ENCODE measurements at places on chromosomes 13 and 19.
A peak's percentile ranks its signal among the peaks of the same experiment; 100 is the strongest.

DNA sequence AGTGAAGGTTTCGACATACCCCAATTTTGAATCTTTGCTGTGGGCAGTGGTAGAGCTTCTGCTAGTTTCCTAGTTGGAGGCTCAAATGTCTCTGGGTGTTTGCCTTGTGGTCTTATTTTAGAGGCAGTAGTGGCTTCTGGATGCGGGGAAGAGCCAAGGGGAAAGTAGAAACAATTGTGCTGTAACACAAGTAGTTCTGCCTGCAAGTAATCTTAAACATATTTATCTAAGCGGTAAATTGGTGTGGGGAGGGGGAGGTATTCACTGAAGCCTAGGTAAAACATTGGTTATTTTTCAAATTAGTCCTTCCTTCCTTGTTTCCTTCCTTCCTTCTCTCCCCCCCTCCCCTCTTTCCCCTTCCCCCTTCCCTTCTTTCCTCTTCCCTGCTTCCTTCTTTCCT is at the start of gene PCDH20:
TSS of gene PCDH20 (minus strand) at position 101 of the 400 bp plus-strand sequence. CDS start 691 bp downstream, outside the sequence.
- DNase-seq, result no peak

- DNase-seq, result no peak
Observed at GRCh38 chr19:16456652-16457194, 15.0 kb downstream of the EPS15L1 start.

GRCh38 chr19:16442386-16443276 is 29.1 kb downstream of the EPS15L1 start:
- DNase-seq, result no peak

DNA sequence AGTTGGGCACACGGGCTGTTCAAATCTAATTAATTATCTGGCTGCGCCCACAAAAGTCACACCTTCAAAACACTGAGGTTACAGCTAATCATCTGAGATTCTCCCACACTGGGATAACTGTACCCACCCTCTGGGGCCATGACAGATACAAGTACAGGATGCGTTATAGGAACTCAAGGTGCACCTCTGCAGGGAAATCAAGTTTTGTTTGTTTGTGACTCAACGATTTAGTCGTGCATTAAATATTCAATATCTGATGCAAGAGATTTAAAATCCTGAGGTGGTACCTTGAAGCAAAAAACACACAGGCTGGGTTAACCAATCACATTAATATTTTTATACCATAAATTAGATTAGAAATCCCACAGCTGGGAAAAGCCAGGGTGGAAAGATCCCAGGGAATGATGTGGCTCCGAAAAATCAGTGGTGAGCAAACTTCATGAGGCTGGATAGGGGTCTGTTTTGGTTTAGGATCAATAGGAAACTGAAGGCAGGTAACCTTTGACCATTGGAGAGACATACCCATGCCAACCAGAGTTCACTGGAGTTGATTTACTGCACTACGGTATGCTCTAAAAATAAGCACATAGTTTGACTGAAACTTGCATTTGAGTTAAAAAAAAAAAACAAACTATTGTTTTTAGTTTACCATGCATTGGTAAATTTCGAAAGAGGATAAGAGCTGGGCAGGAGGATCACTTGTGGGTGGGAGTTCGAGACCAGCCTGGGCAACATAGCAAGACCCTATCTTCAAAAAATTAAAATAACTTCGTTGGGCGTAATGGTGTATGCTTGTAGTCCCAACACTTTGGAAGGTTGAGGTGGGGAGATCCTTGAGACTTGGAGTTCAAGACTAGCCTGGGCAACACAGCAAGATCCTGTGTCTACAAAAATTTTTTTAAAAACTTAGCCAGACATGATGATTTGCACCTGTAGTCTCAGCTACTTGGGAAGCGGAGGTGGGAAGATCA is 23.9 kb upstream of the CEBPG start:
- DNase-seq, result no peak

DNA sequence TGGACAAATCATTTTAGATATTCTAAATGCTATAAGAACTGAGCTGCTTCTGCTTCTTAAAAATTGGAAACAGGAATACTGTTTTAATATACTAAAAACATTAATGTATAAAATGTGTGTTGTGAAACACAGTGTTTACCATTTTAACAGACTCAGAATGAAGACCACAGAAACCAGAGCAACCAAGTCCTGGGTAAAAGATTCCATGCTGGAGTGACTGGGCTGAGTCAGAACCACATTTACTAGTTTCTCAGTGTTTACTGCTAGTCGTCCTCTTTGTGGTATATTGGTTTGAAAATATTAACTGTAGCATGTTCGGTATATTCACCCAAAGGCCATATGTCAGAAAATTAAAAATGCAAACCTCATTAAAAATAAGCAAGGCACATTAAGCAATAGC is 31.9 kb downstream of the ANKRD10 start:
- DNase-seq, result no peak

DNA sequence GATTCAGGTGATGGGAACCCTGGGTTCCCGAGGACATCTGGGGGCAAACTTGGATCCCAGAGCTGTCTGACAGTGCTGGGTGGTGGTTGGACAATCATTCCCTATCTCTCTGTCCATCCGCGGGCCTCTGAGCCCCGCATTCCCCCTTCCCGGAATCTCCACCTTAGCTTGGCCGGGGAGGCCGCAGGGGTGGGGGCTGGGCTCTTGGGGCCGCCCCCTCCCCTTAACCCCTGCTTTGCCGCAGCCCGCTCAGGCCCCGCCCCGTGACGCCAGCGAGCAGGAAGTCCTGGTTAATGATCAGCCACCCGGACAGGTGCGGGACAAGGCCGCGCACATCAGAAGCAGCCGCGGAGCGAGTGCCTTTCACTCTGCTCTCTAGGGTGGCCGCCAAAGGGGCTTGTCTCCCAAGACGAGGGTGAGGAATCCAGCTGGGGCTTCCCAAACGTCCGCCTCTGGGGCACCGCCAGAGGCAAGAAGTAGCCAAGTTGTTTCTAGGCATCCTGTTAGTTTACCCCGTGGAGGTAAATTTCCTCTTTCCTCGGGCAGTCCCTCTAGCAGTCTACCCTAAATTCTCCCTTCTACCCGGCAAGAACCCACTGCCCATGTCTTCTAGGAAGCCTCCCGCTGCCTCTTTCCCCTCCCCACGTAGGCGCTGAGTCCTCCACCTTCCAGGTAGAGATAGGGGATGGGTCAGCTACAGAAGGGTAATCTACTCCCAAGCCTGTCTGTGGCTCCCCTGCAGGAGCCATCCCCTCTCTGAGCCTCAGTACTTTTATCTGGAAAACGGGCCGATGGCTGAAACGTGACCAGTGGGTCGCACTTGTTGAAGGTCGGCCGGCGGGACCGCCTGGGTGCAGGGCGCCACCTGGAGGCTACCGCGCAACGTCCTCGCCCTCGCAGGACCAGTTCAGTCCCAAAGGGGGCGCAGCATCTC is 3.0 kb downstream of the IRF2BP1 start:
- peak; percentile 82 for DNase-seq

- no peak for DNase-seq
Observed at GRCh38 chr13:50676602-50677001, 166.9 kb downstream of the DLEU7 start.

DNA sequence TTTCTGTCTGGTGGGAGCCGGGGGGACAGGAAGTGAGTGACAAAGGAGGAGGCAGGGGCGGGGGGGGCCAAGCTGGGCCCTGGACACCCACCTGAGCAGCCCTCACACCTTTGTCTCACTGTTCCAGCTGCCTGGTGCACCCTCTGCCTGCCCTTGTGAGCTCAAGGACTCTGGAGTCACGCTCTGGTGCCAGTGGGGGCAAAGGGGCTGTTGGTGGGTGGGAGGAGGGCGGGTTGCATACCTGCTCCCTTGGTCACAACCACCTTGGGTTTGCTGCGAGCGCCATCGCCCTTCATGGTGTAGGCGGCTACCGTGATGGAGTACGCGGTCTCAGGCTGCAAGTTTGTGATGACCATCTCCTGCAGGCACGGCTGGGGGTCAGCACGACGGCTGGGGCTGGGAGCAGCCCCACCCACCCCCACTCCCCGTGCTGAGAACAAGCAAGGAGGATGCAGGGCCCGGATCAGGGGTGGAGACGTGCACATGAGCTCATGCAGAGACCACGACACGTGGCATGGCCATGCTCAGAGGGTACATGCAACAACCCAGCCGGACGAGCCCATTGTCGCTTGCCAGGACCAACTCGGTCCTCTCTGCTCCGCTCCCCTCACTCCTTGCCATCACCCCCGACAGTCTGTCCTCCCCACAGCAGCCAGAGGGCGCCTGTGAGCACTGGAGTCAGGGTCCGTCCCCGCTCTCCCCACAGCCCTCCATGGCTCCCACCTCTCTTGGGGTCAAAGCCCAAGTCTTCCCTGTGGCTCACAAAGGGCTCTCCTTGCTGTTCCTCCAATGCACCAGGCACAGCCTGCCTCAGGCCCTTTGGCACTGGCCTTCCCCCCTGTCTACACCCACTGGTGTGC is 114.9 kb downstream of the PTPRS start:
- DNase-seq, result no peak

- no peak for DNase-seq
Observed at GRCh38 chr13:40514802-40515201, 151.6 kb downstream of the FOXO1 start.

GRCh38 chr19:47663435-47663910 is 49.7 kb upstream of the EHD2 start:
- DNase-seq, result no peak

- DNase-seq, result peak; percentile 18
Observed at GRCh38 chr13:98447881-98448641, 128.8 kb downstream of the STK24 start.

DNA sequence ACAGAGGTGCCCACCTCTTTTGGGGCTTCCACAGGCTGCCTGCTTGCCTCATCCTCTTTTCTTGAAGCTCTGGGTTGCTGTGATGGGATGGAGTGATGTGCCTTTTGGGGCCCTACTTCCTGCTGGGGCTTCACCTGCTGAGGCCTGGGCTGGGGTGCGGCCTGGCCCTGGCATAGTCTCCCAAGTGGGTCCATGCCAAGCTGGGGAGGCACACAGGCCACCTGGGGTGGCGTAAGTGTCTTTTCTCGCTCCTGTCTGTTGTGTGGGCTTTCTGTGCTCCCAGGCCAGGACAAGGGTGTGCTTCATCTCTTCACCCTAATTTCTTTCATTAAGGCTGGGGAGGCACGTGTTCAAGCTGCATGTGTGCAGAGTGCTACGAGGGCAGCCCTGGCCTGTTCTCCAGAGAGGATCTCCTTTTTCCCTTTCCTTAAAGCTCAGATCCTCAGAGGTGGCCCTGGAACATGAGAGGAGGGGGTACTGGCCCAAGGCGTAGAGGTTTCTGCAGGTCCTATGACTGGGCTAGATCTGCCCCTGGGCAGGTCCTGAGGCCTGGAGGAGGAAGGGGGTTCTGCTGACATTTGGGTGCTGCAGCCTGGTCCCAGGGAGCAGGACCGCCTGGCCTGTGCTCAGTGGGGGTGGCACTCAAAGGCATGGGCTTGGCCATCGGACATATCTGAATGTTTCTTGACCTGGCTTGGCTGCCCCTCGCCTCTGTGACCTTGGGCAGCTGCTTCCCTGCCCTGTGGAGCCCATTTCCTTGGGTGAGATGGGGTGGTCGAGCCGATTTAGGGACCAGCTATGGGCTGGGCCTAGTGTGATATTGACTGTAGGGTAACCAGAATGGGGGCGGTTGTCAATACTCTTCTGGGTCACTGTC is 23.7 kb upstream of the RNF17 start:
- DNase-seq, result no peak

DNA sequence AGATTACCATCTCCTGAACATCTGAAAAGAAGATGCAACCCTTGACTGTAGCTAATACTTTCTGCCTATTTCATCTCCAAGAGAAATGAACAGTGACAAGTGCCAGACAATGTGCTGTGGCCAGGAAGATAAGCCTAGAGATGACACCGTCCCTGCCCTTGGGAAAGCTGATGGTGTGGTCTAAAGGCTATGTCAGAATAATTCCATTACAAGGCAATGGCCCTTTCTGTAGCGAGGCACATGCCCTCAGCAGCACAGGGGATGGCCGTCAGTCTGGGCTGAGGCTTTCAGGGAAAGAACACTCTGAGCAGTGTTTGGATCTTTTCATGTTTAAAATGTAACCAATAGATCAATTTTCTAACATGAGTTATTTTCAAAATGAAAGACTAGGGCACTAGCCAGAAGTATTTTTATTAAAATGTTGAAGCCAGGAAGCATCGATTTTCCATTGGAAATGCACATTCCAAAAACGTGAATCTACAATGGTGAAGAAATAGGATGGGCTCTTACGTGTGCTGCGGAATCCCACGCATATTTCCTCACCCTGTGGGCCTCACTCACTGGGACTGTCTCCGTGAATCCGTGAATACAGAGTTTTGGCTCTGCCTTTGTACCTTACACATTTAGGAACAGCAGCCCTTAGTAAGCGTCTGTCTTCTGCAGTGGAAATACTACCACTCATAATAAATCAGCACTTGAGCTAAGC is 22.0 kb downstream of the COL4A1 start:
- DNase-seq, result no peak

DNA sequence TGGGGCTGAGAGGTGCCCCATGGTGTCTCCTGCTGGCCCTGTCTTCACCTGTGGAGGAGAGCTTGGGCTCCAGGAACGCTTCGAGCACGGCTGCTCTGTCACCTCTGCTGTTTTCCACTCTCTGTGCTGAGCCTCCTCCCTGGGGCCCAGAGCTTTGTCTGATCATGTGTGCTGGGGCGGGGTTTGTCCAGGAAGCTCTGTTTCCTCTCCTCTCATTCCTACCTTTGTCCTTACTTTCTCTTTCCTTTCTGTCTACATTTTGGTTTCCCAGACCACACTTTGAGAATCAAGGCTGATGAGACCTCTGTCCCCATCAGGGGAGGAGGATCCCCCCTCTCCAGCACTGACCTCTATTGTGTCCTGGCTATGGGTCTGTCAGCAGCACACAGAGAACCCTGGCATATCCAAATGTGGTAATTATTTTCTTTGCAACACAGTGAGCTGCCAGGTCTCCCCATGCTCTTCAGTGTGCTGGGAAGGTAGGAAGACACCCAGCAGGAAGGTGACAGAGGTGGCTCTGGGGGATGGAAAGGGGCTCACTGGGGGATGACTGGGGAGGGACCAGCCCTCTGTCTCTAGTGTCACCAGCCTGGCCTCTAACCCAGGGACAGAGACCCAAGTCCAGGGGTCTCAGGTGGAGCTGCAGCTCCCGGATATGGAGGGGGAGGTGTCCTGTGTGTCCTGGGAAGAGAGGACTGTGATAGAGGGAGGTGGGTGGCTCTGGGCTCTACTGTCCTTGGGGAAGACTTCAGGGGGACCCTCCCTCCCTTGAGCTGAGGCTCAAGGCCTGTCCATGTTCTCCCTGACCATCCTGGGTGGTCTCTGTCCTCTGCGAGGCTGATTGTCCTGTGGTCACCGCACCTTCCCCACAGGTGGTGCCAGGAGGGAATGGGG is at the start of gene CEACAM1:
TSS of gene CEACAM1 (minus strand) at position 128 of the 894 bp plus-strand sequence. CDS start at position 21, 107 bp downstream.
- DNase-seq, result peak; percentile 31

- DNase-seq, result no peak
Observed at GRCh38 chr19:4096049-4096892, 27.7 kb downstream of the MAP2K2 start.

DNA sequence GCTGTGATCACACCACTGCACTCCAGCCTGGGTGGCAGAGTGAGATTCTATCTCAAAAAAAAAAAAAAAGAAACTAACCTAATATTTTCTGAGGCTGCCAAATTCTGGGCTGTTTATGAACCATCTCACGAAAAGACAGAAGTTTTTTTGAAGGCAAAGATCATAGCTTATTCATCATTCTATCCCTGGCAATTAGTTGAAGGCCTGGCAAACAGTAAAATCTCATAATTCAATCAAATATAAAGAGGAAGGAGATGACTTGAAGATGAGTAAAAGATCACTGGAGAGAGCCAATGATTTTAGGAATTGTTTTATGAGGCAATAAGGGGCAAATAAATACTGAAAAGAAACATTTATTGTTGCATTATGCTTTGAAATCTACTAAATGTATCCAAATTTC is 216.5 kb downstream of the DCLK1 start:
- no peak for DNase-seq
